Stimulated activated naive B cell treated with anti-CD40 and anti-IgM and Interleukin-4, amounts not matched to agents 10 μg/mL and 1 μg/mL and 100 μg/mL, for 72 hours (primary cell): ENCODE measurements at places on chromosomes 16 and 17.
A peak's percentile ranks its signal among the peaks of the same experiment; 100 is the strongest.

GRCh38 chr17:10737168-10737622, 7.4 kb upstream of the TMEM220 start:
- no peak for DNase-seq

DNA sequence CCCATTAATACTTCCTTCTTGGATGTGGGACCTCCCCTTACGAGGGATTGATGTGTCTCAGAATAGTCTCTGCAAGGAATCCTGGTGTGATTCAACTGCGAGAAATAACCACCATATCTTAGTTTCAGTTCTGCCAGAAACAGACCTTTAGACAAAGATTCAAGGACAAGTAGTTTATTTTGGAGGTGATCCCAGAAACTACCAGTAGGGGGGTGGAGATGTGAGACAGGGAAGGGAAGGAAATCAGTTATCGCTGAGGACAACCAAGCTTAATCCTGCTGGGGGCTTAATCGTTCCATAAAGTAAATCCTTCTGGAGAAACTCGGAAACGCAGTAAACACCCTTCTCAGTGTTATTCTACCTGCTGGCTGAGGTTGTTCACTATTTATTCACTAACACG, 5.0 kb upstream of the SDR42E1 start:
- DNase-seq, result no peak

DNA sequence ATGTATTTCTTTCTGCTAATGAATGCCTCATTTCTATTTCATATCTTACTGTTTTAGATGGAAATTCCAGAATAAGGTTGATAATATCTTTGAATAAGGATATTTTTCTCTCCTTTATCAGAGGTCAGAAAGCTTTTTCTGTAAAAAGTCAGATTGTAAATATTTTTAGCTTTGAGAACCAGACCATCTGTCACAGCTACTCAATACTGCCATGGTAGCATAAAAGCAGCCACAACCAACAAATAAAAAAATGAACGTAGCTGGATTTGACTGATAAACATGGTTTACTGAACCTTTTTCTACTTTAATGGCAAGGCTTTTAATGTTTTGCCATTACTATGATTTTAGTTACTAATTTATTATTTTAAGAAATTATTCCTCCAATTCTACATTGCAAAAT, 217.4 kb upstream of the COX10 start:
- no peak for DNase-seq

DNA sequence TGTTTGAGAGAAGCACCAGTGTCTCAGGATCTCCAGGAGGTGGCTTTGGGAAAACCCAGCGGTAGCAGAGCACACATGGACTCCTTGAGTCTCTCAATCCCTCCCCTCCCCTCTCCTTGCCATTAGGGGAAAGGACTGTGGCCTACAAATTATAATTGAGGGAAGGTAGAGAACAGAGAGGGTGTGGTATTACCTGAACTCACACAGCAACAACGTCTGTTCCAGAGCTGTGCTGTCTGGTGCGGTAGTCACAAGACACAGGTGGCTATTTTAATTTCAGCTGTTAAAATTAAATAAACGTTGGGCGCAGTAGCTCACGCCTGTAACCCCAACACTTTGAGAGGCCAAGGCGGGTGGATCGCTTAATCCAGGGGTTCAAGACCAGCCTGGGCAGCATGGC, 110.2 kb downstream of the ABCC6 start:
- no peak for DNase-seq

- no peak for DNase-seq
Observed at GRCh38 chr17:73628642-73629552, 15.3 kb downstream of the SDK2 start.

- no peak for DNase-seq
Observed at GRCh38 chr17:36921095-36921851, 16.0 kb upstream of the LHX1 start.

GRCh38 chr16:66751053-66751302, 431 bp downstream of the DYNC1LI2 start:
- no peak for DNase-seq

DNA sequence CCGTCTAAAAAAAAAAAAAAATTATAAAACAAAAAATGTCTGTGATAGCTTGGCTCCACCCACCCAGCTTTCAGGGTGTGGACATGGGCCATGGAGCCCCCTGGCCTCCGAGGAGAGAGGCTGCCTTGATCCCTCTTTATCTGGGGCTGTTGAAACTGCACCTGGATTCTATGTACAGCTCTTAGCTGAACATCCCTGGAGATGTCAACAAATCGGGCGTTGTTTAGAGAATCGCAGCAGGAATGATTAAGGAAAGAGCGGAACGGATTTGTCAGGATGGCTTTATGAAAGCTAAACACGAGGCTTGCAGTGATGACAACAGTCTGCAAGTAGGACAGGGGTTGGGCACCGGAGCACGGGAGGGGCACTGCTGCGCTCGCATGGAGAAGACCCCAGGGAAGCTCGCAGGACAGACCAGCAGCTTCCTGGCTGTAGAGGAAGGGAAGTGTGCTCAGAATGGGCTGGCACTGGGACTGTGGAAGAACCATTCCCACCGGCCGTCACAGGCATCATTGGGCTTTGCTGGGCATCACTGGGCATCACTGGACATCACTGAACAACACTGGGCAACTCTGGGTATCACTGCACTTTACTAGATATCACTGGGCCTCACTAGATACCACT, 195.8 kb upstream of the FOXF1 start:
- no peak for DNase-seq

DNA sequence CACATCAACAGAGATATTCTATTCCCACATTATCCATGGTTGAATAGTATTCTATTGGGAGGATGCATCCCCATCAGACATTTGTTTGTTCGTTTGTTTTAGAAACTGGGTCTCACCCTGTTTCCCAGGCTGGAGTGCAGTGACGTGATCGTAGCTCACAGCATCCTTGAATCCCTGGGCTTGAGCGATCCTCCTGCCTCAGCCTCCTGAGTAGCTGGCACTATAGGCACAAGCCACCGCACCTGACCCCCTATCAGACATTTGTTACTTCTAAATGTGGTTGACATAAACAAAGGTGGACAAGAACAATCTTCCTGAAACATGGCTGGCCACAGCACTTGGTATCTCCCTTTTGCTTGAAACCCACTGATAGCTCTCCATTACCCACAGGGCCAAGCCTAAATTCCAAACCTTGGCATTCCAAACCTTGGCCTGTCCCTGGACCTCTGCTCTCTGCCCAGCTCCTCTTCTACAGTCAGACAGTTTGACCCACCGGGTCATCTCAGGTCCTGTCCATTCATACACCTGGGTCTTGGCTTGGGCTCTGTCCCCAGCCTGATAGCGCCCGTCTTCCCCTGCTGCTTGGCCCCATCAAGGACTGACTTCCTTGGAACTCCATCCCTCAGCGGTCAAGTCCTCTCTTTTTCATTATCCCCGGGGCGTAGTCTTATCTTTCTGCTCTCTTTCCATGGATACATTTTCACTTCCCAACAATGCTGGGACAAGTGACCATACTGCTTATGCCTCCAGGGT, 1.5 kb upstream of the PRR29 start:
- DNase-seq, result no peak

DNA sequence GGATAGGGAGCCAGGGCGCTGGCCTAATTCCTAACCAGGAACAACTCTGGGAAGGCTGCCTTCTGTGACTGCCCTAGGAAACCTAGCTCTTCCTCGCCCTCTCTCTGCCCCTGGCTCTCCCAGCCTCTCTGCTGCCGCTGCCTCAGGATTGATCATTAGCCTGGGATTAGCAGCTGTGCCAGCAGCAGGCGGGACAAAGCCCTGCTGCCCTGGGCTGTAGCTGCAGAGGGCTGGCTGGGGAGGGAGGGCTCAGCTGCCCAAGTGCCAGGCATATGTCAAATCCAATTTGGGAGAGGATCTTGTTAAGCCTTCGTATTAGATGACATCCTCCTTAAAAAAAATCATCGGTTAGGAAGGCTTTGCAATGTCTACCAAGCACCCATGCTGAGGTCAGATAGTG, 144.8 kb upstream of the CCL2 start:
- DNase-seq, result no peak

GRCh38 chr17:36142235-36142634, 34.2 kb downstream of the TBC1D3B start:
- DNase-seq, result no peak

GRCh38 chr17:31294820-31295488, 2.1 kb downstream of the OMG start:
- no peak for DNase-seq

DNA sequence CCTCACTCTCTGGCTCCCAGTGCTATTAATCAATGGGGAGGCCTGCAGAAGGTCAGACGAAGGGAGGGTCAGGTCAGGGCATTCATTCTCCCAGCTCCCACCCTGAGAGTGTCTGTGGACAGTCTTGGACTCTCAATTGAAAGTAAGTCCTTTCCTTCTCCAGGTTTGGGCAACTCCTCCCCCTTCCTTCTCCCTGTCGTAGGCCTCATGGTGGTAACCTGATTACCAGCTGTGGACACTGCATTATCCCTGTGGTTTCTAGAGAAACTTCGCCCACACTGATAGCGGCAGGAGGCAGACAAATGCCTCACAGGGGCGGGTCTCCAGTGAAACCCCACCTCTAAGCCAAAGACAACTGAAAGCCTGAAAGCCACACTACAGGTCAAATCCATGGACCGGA, 57.7 kb upstream of the SLC25A19 start:
- DNase-seq, result peak; percentile 40

DNA sequence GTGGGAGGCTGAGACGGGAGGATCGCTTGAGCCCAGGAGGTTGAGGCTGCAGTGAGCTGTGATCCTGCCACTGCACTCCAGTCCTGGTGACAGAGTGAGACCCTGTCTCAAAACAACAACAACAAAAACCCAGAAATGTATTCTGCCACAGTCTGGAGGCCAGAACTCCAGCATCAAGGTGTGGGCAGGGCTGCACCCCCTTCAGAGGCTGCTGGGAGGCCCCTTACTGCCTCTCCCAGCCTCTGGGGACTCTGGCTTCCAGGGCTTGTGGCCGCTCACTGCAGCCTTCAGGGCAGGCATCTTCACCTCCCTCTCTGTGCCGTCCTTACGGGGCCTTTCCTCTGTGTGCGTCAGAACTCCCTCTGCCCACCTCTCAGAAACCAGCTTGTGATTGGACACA, 209.4 kb upstream of the GSE1 start:
- DNase-seq, result no peak

DNA sequence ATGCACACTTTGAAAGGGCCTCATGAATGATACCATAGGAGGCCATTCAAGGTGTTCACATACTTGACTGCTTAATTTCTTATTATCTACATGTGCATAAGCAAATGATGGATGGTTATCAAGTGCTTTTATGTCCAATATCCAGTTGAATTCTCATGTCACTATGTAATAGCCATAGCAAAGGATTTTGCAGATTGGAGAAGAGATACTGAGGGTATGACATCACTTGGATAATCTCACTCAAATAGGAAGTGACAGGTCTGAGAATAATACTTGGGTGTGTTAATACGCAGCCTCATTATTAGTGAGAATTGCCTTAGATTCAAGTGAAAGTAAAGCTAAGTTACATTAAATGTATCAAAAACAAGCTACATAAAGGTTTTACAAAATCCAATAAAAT, 1208.6 kb downstream of the CDH11 start:
- DNase-seq, result no peak
